NCI-H187 (cell line): ENCODE measurements at places on chromosomes 6 and 20.
A peak's percentile ranks its signal among the peaks of the same experiment; 100 is the strongest.

DNA sequence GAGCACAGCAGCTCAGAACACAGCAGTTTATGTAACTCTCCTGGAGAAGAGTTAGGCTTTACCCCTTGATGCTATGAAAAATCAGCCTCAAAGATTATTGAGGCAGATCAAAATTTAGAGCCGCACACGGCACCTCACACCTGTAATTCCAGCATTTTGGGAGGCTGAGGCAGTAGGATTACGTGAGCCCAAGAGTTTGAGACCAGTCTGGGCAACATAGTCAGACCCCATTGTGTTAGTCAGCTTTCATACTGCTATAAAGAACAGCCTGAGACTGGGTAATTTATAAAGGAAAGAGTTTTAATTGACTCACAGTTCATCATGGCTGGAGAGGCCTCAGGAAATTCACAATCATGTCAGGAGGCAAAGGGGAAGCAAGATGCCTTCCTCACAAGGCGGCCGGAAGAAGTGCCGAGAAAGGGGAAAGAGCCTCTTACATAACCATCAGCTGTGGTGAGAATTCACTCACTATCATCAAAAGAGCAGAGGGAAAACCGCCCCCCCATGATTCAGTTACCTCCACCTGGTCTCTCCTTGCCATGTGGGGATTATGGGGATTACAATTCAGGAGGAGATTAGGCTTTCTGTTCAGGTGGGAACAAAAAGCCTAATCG is 87.7 kb downstream of the SGK1 start:
- no peak for DNase-seq

GRCh38 chr6:109456111-109456583 is 575 bp upstream of the MICAL1 start:
- DNase-seq: peak; percentile 34

DNA sequence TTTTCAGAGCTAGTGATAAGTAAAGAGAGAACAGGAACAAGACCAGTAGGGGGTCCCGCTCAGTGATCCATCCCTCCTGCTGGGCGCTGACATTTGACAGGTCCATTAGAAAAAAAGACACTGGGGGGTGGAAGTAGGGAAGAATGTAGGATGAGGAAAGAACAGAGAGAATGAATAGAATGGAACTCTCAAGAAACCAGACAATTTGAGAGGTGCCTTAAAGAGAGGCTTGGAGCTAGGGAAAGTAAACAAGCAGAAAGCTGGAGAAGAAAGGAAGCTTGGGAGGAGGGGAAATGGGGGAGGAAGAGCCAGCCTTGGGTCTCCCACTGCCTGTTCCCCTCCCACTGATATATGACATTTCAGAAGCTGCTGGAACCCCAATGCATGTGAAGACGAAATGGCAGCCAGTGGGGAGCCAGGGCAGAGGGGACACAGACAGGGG is 8.4 kb downstream of the GABBR1 start:
- no peak for DNase-seq

GRCh38 chr6:17583811-17584210 is 16.3 kb upstream of the FAM8A1 start:
- no peak for DNase-seq

GRCh38 chr20:51116765-51117686 is 94.1 kb upstream of the KCNG1 start:
- DNase-seq: no peak

GRCh38 chr20:63537525-63538203 is 488 bp upstream of the PTK6 start:
- DNase-seq: peak; percentile 44

- DNase-seq: no peak
Measured at GRCh38 chr20:38610521-38610920, 8.9 kb downstream of the ARHGAP40 start.

- DNase-seq: no peak
Measured at GRCh38 chr20:10342152-10342551, 91.9 kb downstream of the MKKS start.

- peak; percentile 26 for DNase-seq
Measured at GRCh38 chr6:38184585-38185080, 365.1 kb downstream of the ZFAND3 start.

- no peak for DNase-seq
Measured at GRCh38 chr6:42637681-42638080, 73.9 kb downstream of the UBR2 start.

- no peak for DNase-seq
Measured at GRCh38 chr6:90048206-90048967, 154.1 kb downstream of the GJA10 start.

- no peak for DNase-seq
Measured at GRCh38 chr6:52381249-52381648, 19.3 kb downstream of the PAQR8 start.
